IgD-negative memory B cell (primary cell): ENCODE measurements at places on chromosomes 13 and 19. TPM values are rescaled to one million over a fixed set of nuclear protein-coding genes. Genes with fewer than 3 reads are reported as not detected.

The KATNAL1 gene
- 3.6 TPM for polyA plus RNA-seq

The F2RL3 gene
- polyA plus RNA-seq, result 0.36 TPM

The NDFIP2 gene
- not detected for polyA plus RNA-seq

The FARP1 gene
- 0.46 TPM for polyA plus RNA-seq

The RASAL3 gene
- polyA plus RNA-seq, result 27.0 TPM

The ELAVL1 gene
- polyA plus RNA-seq, result 49.3 TPM

The UBE2S gene
- 37.6 TPM for polyA plus RNA-seq
